ENCODE measurements at places on chromosomes 13 and 19. TPM values are rescaled to one million over a fixed set of nuclear protein-coding genes. Genes with fewer than 3 reads are reported as not detected.
A peak's percentile ranks its signal among the peaks of the same experiment; 100 is the strongest.

DNA sequence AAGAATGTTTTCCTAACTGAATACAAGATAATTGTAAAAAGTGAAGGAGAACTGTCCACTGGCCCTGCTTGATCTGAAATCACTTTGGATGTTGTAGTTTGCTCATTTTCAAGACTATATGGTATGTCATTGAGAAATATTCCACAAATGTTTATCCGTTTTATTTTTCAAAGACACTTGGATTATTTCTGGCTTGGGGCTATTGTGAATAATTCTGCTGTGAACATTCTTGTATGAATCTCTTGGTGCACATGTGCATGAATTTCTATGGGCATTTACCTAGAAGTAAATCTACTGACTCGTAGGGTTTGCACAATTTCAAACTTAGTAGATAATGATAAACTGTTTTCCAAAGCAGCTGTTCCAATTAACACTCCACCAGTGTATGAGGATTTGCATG, 8.6 kb downstream of the RXFP2 start:
- no peak for DNase-seq
- no peaks in the 10 kb centered on the region for H3K4me1 ChIP-seq
- no peak overlapping the region for H3K27ac ChIP-seq
- H3K27me3 ChIP-seq: no peaks in the 10 kb centered on the region
- H3K36me3 ChIP-seq: no peaks in the 10 kb centered on the region
- no peak overlapping the region for H3K4me3 ChIP-seq

FUT3 gene
- not detected for total RNA-seq

C19orf81 gene
- total RNA-seq: not detected

- H3K36me3 ChIP-seq: no peaks in the 10 kb centered on the region
- no peak overlapping the region for H3K27ac ChIP-seq
- DNase-seq: no peak
- H3K27me3 ChIP-seq: no peaks in the 10 kb centered on the region
- H3K4me3 ChIP-seq: no peak overlapping the region
Observed at GRCh38 chr13:30845297-30846214, 60.5 kb upstream of the MEDAG start.

APOC4 gene
- not detected for total RNA-seq

DNA sequence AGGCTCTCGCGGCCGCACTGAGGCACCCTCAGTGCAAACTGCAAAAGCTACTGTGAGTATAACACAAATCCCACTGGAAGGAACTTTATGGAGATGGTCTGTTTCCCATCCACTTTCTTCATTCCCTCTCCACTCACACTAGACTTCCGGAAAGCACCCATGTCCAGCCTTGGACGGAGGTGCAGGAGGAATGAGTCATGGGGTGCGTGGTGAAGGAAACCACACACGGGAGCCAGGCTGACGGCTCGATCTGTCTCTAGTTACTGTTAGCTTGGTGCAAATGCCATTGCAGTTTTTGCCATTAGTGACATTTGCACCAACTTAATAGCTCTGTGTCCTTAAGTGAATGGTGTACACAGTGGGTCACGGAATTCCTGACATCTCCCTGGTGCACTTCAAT, 14.6 kb downstream of the NLRP8 start:
- no peaks in the 10 kb centered on the region for H3K27me3 ChIP-seq
- H3K4me3 ChIP-seq: no peak overlapping the region
- no peak overlapping the region for H3K27ac ChIP-seq
- H3K4me1 ChIP-seq: no peaks in the 10 kb centered on the region

GRCh38 chr13:85174291-85174690, 624.9 kb downstream of the SLITRK6 start:
- H3K27ac ChIP-seq: no peak overlapping the region
- no peaks in the 10 kb centered on the region for H3K4me1 ChIP-seq
- no peaks in the 10 kb centered on the region for H3K27me3 ChIP-seq
- no peaks in the 10 kb centered on the region for H3K36me3 ChIP-seq

GRCh38 chr13:106660746-106661625, 93.0 kb upstream of the ARGLU1 start:
- no peak overlapping the region for H3K4me3 ChIP-seq
- no peaks in the 10 kb centered on the region for H3K4me1 ChIP-seq
- H3K36me3 ChIP-seq: no peaks in the 10 kb centered on the region
- H3K27me3 ChIP-seq: no peaks in the 10 kb centered on the region
- no peak for DNase-seq

PLIN5 gene
- 11.1 TPM for total RNA-seq

DNA sequence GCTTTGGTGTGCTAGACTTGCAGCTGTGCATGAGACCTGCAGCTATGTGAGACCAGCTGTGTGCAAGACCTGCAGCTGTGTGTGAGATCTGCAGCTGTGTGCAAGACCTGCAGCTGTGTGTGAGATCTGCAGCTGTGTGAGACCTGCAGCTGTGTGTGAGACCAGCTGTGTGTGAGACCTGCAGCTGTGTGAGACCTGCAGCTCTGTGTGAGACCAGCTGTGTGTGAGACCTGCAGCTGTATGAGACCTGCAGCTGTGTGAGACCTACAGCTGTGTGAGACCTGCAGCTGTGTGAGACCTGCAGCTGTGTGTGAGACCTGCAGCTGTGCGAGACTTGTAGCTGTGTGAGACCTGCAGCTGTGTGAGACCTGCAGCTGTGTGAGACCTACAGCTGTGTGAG, 6.7 kb upstream of the DCUN1D2 start:
- no peaks in the 10 kb centered on the region for H3K36me3 ChIP-seq
- H3K4me3 ChIP-seq: no peak overlapping the region
- H3K4me1 ChIP-seq: no peaks in the 10 kb centered on the region
- no peak overlapping the region for H3K27ac ChIP-seq
- H3K27me3 ChIP-seq: no peaks in the 10 kb centered on the region
- no peak for DNase-seq

DNA sequence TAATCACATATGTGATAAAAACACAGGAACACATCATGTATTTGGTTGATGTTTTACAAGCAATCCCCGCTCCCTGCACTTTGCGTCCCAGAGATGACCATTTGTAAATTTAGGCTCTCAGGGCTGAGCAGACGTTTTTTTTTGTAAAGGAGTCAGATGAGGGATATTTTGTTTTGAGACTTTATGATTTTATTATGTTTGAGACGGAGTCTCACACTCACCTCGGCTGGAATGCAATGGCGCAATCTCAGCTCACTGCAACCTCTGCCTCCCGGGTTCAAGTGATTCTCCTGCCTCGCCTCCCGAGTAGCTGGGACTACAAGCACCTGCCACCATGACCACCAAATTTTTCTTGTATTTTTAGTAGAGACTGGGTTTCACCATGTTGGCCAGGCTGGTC, 1.4 kb downstream of the TLE6 start:
- DNase-seq: no peak
- peak overlapping the region; percentile 67 for H3K27ac ChIP-seq
- H3K4me3 ChIP-seq: no peak overlapping the region

GRCh38 chr13:21075011-21075378, 13.6 kb upstream of the LATS2 start:
- no peaks in the 10 kb centered on the region for H3K4me1 ChIP-seq
- H3K27ac ChIP-seq: peak overlapping the region; percentile 73
- DNase-seq: no peak
- H3K27me3 ChIP-seq: no peaks in the 10 kb centered on the region
- H3K36me3 ChIP-seq: no peaks in the 10 kb centered on the region
- peak overlapping the region; percentile 37 for H3K4me3 ChIP-seq

SLC15A1 gene
- total RNA-seq: not detected

DNA sequence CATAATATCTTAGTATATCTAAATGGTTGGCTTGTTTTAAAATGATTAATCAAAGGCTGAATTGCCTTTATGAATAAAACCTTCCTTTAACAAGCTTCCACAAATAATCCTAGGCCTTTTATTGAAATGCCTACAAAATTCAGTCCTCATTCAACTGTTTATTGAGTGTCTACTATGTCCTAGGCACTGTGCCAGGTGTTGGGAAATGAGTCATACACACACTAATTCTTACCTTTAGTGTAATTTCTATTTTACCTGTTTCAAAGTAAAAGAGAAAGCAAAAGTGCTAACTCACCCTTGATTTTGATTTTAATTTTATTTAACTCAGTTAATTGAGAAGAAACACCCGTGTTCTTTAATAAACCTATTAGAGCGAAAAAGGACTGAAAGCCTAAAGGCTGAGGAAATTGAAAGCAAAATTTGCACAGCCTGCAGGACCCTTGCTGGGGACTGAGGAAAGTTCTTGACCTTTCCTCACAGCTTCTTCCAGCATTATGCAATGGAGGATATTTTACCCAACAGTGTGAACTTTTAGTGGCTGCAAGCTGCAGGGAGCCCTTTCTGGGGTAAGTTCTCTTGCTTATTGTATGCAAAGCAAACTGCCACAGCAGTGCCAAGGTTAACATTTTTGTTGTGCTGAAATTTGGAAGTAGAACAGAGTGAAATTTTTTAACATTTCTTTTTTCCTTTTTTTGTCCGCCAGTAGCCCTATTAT, 83.1 kb downstream of the B3GLCT start:
- no peaks in the 10 kb centered on the region for H3K4me1 ChIP-seq
- no peak overlapping the region for H3K4me3 ChIP-seq
- H3K36me3 ChIP-seq: no peaks in the 10 kb centered on the region
- no peak overlapping the region for H3K27ac ChIP-seq

GRCh38 chr13:80840316-80840976, 499.5 kb upstream of the SPRY2 start:
- H3K27me3 ChIP-seq: no peaks in the 10 kb centered on the region
- no peak overlapping the region for H3K4me3 ChIP-seq
- H3K27ac ChIP-seq: no peak overlapping the region

- no peak for DNase-seq
- H3K4me3 ChIP-seq: peak overlapping the region; percentile 78
- H3K36me3 ChIP-seq: no peaks in the 10 kb centered on the region
- peak overlapping the region; percentile 100 for H3K27ac ChIP-seq
- no peaks in the 10 kb centered on the region for H3K27me3 ChIP-seq
- peaks cover 6% of the 10 kb centered on the region for H3K4me1 ChIP-seq
Observed at GRCh38 chr19:14517446-14517839, 754 bp downstream of the DNAJB1 start.

MISP gene
- 5.5 TPM for total RNA-seq

- H3K27me3 ChIP-seq: no peaks in the 10 kb centered on the region
- no peak overlapping the region for H3K4me3 ChIP-seq
- H3K4me1 ChIP-seq: no peaks in the 10 kb centered on the region
- H3K27ac ChIP-seq: no peak overlapping the region
- DNase-seq: no peak
Observed at GRCh38 chr13:51057001-51057400, 54.1 kb downstream of the C13orf42 start.

DNA sequence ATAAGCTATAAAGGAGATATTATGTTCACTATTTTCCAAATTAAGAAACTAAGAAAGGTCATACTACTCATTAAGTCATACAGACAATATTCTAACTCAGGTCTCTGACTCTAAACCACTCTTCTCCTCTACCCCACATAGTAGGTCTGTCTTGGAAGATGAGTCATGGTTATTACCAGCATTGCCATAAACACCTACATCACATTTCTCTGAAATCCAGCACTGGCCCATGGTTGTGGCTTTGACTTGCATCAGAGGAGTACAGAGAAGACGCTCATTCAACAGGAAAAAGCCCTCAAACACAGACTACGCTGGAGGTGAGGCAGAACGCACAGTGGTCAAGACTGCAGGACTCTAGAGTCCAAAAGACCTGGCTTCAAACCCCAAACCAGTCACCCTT, 476.8 kb downstream of the COG6 start:
- H3K4me1 ChIP-seq: peaks cover 5% of the 10 kb centered on the region
- DNase-seq: no peak
- H3K27ac ChIP-seq: peak overlapping the region; percentile 68

KRTDAP gene
- not detected for total RNA-seq

- H3K27ac ChIP-seq: no peak overlapping the region
- H3K4me3 ChIP-seq: no peak overlapping the region
- DNase-seq: no peak
- H3K4me1 ChIP-seq: no peaks in the 10 kb centered on the region
Observed at GRCh38 chr19:41871573-41872383, 5.3 kb upstream of the CD79A start.

NLRP9 gene
- 0.28 TPM for total RNA-seq

GRCh38 chr13:111114362-111115060, 599 bp upstream of the ARHGEF7 start:
- no peaks in the 10 kb centered on the region for H3K4me1 ChIP-seq
- peak overlapping the region; percentile 81 for H3K27ac ChIP-seq
- peak; percentile 55 for DNase-seq

CIC gene
- total RNA-seq: 28.7 TPM

- H3K27me3 ChIP-seq: no peaks in the 10 kb centered on the region
- H3K4me3 ChIP-seq: no peak within 1 kb of the TSS
- no peak for DNase-seq
- H3K36me3 ChIP-seq: no peaks in the 10 kb centered on the region
- no peaks in the 10 kb centered on the region for H3K4me1 ChIP-seq
Observed at GRCh38 chr19:7348587-7349230, at the start of gene ARHGEF18. TSS of gene ARHGEF18 (plus strand) at chr19:7348937. CDS start at chr19:7362891, 13,954 bp downstream.

PNMA8B gene
- total RNA-seq: 2.2 TPM

GSX1 gene
- not detected for total RNA-seq

DNA sequence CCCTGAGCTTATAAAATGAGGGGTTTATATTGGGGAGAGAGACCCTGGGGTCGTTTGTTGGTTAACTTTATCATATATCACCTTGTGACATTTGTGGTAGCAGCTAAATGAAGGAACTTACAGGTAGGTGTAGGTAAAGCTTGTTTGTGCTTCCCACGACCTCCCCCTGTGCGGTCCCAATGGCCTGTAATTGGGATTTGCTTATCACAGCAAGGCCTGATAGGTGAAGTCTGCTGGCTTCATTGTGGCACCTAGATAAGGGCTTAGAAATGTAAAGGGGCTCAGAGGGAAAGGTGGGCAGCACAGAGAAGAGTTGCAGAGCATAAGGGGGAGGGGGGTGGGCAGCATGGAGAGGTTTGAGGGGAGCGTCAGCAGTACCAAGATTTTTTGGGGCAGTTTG, 35.5 kb upstream of the MLNR start:
- H3K27ac ChIP-seq: no peak overlapping the region
- no peaks in the 10 kb centered on the region for H3K36me3 ChIP-seq
- no peaks in the 10 kb centered on the region for H3K4me1 ChIP-seq
- H3K27me3 ChIP-seq: no peaks in the 10 kb centered on the region

URAD gene
- total RNA-seq: not detected

DNA sequence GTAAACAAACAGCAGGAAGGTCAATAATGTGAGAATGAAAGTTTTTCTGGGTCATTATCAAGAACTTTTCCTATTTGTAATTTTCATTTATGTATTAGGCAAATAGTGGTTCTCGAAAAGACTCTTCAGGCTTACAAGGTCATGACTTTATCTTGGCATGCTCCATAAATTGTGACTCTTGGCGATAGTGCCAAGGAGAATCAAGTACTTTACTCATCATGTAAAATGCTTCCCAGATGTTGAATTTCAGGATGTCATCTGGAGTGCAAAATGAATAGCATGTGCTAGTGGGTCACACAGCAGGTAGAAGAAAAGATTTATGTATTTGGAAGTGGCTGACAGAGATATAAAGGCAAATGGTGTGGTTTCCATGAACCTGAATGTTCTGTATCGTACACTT, 1492.7 kb upstream of the PCDH20 start:
- H3K4me1 ChIP-seq: no peaks in the 10 kb centered on the region
- H3K4me3 ChIP-seq: no peak overlapping the region
- no peaks in the 10 kb centered on the region for H3K27me3 ChIP-seq
- H3K36me3 ChIP-seq: no peaks in the 10 kb centered on the region
- no peak overlapping the region for H3K27ac ChIP-seq

GRCh38 chr13:24458736-24459135, 53.8 kb downstream of the PARP4 start:
- no peak for DNase-seq
- no peaks in the 10 kb centered on the region for H3K4me1 ChIP-seq
- H3K4me3 ChIP-seq: no peak overlapping the region
- H3K27me3 ChIP-seq: no peaks in the 10 kb centered on the region
- H3K36me3 ChIP-seq: no peaks in the 10 kb centered on the region
- no peak overlapping the region for H3K27ac ChIP-seq

PABPC3 gene
- 1.0 TPM for total RNA-seq

OR4F17 gene
- total RNA-seq: not detected

Data from uterus (tissue), 4 donors.